ENCODE measurements at places on chromosomes 7 and 10. TPM values are rescaled to one million over a fixed set of nuclear protein-coding genes. Genes with fewer than 3 reads are reported as not detected.
A peak's percentile ranks its signal among the peaks of the same experiment; 100 is the strongest.

The IPMK gene
- 5.9 TPM for total RNA-seq

The VSTM4 gene
- 0.68 TPM for total RNA-seq

The TUBAL3 gene
- total RNA-seq: 0.12 TPM

The ZRANB1 gene
- 14.2 TPM for total RNA-seq

The CCL26 gene
- not detected for total RNA-seq

The GLRX3 gene
- 109 TPM for total RNA-seq

- ATAC-seq: no peak
These were observed 323.0 kb downstream of the EXOC4 start for GRCh38 chr7:133575726-133576440.

DNA sequence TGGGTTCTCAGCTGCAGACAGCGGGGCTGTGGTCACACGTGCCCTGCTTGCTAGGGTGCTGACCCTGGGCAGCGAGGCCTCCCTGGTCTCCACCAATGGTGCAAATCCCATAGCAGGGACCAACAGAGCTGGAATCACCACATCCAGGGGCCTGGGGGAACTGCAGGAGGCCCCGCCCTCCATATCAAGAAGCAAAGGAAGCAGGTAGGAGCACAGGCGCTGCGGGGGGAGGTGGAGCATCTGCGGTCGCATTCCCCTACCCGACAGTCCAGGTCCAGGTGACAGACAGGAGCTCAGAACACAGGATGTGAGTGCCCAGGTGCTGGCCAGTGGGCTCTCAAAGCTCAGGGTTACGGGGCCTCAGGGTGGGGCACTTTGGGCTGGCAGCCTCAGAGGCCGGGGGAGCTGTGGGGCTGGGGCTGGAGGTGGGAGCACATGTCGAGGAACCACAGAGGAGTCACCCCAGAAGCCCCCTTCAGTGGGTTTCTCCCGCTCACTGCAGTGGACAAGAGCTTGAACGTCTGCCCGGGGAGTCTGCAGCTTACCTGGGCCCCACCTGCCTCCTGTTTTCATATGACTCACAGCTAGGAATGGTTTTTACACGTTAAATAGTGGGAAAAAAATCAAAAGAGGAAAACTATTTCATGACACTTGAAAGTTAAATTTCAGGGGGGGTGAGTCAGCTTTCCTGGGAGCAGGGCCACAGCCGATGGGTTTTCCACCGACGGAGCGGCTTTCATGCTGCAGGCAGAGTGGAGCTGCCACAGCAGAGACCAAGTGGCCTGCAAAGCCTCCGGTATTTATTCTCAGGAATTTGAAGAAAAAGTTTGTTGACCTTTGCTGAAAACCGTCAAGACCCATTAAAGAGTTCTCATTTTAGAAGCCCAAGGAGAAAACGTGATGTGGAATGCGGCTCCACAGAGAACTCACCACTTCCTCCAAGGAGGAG, 148.7 kb upstream of the PPP2R2D start:
- ATAC-seq: no peak

GRCh38 chr7:103989785-103990767, 618 bp upstream of the RELN start:
- ATAC-seq: no peak

DNA sequence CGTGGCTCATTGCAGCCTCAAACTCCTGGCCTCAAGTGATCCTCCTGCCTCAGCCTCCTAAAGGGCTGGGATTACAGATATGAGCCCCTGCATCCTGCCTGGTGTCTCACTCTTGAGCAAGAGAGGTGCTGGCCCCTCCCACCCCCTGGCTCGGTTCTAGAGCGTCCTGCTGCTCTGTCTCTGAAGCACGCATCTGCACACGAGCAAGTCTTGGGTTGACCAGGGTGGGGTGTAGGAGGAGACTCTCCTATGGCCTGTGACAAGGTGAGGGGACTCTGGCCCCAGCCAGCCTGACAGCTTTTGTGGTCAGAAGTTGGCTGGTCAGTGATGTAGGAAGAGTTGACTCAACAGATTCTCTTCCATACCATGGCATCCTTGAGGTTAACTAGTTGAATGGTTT, 110.7 kb upstream of the CARD11 start:
- ATAC-seq: no peak

GRCh38 chr7:131302876-131303707, 24.6 kb upstream of the MKLN1 start:
- ATAC-seq: no peak

DNA sequence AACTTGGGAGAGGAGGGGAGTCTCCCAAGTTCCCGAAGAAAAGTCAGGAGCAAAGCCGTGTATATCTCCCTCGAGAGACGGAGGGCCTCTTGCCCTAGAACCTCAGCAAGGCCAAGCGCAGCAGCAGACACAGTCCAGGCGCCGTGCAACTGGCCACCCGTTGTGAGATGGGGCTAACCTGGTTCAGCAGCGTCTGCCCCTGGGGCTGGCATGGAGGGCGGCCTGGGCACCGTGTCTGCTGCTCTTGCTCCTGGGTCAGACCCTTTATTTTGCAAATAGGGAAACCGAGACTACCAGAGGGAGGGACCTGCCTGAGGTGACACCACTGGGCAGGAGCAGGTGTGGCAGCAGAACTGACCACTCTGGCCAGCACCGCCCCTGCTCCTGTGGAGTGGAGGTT, 13.4 kb downstream of the ATP5MF start:
- peak; percentile 23 for ATAC-seq

DNA sequence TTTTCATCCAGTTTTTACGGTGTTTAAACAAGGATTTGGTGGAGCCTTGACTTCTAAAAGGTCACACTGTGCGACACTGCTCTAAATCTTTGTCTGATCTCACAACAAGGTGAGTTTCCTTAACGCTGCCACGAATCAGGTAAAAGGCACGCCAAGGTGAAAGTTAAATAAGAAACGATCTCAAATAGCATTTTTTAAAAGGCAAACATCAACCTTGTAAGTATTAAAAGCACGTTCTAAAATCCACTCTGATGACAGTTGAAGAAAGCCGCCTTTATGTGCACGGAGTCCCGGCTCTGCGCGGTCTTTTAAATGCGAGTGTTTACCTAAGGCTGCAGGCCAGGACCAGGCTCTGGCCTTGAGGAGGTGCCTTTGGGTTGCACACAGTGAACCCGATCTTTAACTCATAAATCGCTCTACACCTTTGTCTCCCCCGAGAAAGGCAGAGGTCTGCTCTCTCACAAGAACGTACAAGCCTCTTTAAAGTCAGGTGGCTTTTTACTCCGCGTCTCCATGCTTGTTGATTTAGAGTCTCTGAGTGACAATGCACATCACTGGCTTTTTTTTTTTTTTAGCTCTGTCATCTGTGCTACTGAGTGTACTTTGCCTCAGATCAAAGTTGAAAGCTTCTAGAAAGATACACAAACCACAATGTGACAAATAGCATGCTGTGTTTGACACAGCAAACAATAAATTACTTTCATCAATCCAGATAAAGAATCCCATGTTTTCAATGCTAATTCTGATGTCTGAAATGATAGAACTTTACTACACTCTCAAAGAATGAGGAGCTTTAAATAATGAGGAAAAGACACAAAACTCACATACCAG, 25.9 kb upstream of the RNF32 start:
- no peak for ATAC-seq

DNA sequence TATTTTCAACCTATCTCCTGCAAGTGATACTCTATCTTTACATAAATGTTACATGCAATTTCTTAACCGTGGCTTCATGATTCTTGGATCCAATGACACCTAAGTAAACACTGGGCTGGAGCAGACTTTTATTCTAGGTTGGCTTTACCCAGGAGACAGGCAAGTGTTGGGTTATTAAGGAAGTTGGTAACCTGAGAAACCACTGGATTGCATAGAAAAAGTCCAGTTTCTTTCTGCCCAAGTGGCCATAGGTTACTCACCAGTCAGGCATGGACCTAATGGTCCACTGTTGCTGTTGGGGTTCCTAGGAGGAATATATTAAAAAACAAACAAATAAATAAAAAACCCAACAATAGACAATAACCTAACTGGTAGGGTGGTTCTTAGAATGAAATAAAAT, 112.8 kb downstream of the SEMA3D start:
- ATAC-seq: no peak

DNA sequence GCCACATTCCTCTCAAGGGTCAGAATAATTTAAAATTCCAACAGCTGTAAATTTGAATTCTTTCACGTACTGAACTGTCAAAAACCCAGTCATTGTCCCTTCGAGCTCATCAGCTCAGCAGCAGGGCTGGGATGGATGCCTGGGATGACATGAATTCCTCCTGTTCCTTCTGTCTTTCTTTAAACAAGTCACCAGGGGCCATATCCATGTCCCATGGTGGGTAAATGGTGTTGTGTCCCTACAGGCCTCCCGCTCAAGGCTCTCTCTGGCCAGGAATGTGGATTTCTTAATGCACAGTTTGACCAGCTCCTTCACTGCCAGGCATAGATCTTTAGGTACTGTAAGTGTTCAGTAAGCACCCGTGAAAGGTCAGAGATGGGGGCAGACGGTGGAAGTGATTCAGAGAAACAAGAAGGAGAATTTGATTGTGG, 13.8 kb upstream of the TECPR1 start:
- no peak for ATAC-seq

DNA sequence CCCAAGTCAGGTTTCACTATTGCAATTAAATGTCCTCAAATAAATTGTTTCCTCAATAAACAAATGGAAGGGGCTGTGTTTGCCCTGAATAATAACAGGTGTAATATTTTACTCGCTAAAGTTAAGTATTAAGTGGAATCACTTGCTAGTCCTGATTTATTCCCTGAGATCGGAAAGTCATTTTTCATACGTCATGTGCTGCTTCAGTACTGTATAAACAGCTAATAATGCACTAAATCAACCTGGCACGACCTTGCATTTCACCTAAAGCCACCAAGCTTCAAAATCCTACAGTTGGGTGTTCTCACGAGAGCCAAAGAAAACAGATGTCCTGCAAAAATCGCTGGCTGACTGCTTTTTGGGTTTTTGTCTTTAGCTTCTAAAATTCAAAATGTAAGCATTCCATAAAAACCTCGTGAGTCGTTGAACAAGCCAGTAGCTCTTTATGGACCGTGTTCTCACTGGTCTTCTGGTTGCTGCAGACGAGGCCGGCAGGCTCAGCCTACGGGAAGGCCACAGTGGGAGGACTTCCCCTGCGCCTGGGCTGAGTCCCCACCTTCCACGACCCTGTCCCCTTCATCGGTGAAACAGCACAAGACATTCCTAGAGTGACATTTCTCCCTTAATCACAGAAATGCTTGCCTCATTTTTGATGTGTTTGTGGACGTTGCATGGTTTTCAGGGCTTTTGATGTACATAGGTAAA, 17.9 kb upstream of the MNX1 start:
- no peak for ATAC-seq

DNA sequence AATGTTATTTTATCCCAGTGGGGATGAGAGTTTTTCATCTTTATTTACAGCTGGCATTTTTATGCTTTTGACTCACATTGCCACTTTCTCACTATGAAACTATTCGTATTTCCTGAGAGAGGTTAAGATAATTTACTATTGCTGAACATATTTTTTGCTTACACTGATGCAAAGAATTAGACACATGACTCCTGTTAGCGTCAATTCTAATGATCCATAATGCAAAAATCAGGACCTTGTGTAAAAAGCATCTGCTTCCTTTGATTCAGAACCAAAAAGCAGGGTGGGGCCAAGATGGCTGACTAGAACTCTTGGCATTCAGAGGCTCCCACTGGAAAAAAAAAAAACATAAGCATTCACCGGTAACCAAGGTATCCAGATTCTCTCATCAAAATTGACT, 464.8 kb downstream of the SEMA3D start:
- ATAC-seq: no peak

- no peak for ATAC-seq
These were observed 38.7 kb upstream of the KIAA1217 start for GRCh38 chr10:24170199-24170598.

GRCh38 chr7:53500076-53500475, 464.6 kb downstream of the POM121L12 start:
- peak; percentile 93 for ATAC-seq

DNA sequence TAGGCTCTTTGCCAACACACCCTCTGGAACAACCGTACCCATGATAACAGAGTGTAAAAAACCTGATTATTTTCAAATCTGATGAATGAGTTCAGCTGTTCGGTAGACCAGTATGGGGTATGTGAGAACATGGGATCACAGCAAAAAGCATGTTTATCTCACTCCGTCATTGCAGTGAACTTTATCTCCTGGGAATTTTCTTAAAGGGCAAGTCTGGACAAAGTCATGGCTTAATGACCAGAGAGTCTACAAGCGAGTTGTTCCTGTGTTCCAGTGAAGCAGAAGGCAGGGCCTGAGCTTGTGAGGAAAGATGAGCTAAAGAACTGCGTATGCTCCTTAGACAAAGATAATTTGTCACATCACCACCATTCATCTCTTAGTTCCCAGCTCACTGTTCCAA, 219.7 kb downstream of the TRIL start:
- ATAC-seq: peak; percentile 56

DNA sequence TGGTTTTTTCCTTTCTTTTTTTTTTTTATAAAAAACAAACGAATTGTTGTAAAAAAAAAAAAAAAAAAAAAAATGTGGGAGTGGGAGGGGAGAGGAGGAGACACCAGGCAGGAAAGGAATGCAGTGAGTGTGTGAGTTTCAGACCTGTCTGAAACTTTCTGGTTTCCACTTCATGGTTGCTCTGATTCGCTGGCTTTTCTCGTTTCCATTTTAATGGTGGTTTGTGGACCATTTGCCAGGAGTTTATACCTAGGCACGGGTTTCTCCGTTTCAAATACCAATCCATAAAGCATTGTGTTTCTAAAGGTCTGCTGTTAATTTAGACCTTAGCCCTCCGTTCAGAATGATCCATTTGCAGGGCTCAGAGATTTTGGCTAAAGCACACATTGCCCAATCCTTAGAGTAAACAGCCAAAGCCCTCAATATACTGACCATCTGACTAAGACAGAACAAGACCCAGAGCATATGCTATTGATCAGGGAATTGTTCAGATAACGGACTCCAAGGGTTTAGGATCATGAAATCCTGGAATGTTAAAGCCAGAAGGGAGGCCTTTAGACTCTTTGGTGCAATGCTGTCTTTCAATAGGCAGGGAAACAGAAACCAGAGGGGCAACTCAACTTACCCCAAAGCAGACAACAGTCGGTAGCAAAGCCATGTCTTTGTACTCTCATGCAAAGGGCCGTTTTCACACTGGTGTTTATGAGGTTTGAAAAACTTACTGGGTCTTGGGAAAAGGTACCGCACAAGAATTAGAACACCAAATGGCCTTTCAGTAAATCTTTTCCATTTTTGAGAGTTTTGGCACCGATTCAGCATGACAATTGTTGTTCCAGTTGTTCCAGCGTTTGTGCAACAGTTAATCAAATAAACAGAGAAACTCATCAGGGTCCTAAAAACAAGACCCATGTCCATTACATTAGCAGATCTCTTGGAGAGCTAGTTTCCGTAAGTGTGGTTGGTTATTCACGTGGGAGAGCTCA, 94.3 kb upstream of the AGBL3 start:
- peak; percentile 27 for ATAC-seq

DNA sequence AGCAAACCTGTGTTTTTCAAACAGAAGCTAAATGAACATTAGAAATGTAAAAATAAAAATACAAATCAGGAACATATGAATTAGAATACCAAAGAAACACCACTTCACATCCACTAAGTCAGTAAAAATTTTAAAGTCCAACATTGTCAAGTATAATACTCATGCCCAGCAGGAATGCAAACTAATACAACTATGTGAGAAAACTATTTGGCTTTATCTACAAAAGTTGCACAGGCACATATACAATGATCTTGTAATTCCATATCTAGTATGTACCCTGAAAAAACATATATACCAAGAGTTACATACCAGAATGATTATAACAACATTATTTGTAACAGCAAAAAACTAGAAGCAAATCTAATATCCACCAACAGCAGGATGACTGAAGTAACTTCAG, 91.1 kb downstream of the RNF32 start:
- ATAC-seq: no peak

All from esophagus mucosa (tissue), 1 donor.